ENCODE measurements at places on chromosomes 11 and 22. TPM values are rescaled to one million over a fixed set of nuclear protein-coding genes. Genes with fewer than 3 reads are reported as not detected.

- peak; percentile 70 for DNase-seq
- H3K27ac ChIP-seq: no peak overlapping the region
- no peaks in the 10 kb centered on the region for H3K27me3 ChIP-seq
- no peaks in the 10 kb centered on the region for H3K4me1 ChIP-seq
- H3K4me3 ChIP-seq: no peak overlapping the region
Observed at GRCh38 chr11:78223320-78223954, 34.7 kb downstream of the USP35 start.

The CCDC188 gene
- 1.4 TPM for total RNA-seq

The RAB30 gene
- 19.8 TPM for total RNA-seq

- H3K4me3 ChIP-seq: no peak overlapping the region
- DNase-seq: no peak
- H3K36me3 ChIP-seq: no peaks in the 10 kb centered on the region
Observed at GRCh38 chr11:126525216-126525615, 169.7 kb downstream of the ST3GAL4 start.

- H3K4me3 ChIP-seq: no peak overlapping the region
- no peaks in the 10 kb centered on the region for H3K36me3 ChIP-seq
- no peaks in the 10 kb centered on the region for H3K27me3 ChIP-seq
- no peaks in the 10 kb centered on the region for H3K4me1 ChIP-seq
- H3K27ac ChIP-seq: no peak overlapping the region
- no peak for DNase-seq
Observed at GRCh38 chr22:20257212-20258020, 10.7 kb downstream of the RTN4R start.

- H3K36me3 ChIP-seq: no peaks in the 10 kb centered on the region
- no peak for DNase-seq
- peak overlapping the region; percentile 83 for H3K27ac ChIP-seq
- peaks cover 58% of the 10 kb centered on the region for H3K4me1 ChIP-seq
Observed at GRCh38 chr22:40183029-40183581, 5.4 kb downstream of the TNRC6B start.

DNA sequence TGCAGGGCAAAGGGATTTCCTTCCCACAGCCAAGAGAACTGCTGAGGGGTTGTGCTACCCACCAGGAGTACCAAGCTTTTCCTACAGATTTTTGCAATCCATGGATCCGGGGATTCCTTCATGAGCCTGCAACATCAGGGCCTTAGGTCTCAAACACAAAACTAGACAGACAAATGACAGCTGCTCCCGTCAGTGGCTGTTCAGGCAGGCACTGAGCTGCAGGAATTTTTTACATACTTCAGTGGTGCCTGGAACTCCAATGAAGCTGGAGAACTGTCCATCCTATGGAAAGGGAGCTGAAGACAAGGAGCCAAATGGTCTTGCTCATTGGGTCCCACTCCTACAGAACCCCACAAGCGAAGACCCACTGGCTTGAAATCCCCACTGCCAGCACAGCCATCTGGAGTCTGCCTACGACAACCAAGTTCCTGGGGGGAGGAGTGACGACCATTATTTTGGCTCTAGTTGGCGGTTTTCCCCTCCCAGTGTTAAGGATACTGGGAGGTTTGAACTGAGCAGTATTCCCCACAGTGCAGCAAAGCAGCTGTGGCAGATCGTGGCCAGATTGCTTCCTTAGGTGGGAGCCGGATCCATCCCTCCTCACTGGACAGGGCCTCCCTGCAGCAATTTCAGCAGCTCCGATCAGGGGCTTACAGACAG is 157.7 kb upstream of the TMEM45B start:
- H3K36me3 ChIP-seq: no peaks in the 10 kb centered on the region
- no peaks in the 10 kb centered on the region for H3K4me1 ChIP-seq
- no peak overlapping the region for H3K4me3 ChIP-seq
- no peak for DNase-seq

The BATF2 gene
- total RNA-seq: 5.1 TPM

The DGCR6 gene
- 1.2 TPM for total RNA-seq

DNA sequence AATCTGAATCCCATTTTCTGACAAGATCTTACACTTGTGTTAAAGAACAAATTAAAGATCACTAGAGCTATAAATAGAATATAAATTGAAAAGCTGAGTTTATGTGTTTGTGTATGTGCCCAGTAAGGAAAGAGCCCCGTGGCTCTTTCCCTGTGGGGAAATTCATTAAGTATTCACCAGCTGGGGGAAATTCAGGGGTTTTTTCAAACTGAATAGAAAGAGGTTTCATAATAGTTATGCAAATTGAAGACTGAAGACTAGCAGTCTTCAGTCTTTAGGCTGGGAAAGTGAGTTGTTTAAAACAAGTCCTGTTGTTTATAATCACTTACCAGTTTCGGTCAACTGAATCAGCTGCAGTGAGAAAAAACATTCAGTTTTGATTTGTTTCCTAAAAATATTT is 11.3 kb upstream of the MS4A7 start:
- H3K4me3 ChIP-seq: no peak overlapping the region
- no peaks in the 10 kb centered on the region for H3K27me3 ChIP-seq
- no peak for DNase-seq
- H3K4me1 ChIP-seq: no peaks in the 10 kb centered on the region

All from esophagus muscularis mucosa (tissue), 4 donors.